ENCODE measurements at places on chromosomes 3 and 15. TPM values are rescaled to one million over a fixed set of nuclear protein-coding genes. Genes with fewer than 3 reads are reported as not detected.
A peak's percentile ranks its signal among the peaks of the same experiment; 100 is the strongest.

Gene CYP1A2
- total RNA-seq = not detected

Gene KBTBD13
- total RNA-seq = not detected

Gene UBAP1L
- 3.5 TPM for total RNA-seq

Gene ERICH6
- total RNA-seq = not detected

DNA sequence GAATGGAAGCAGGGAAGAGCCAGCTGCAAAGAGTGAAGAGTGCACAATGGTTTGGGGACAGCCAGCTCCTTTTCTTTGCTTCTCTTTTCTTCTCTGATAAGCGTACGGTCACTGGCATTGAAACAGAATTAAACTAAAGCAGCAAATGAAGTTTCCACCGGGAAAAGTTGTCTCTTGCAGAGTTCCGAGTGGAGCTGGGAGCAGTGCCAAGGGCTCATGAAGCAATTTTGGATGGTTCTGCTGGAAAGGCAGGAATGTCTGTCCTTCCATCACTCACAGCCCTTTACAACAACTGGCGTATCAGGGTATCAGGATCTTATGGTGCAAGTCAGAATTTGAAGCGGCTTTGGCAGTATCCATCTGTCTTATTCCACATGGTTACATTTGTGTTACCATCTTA, 1042.9 kb downstream of the NTRK3 start:
- DNase-seq = no peak

GRCh38 chr3:19598870-19599269, 335.1 kb downstream of the EFHB start:
- no peak for DNase-seq

DNA sequence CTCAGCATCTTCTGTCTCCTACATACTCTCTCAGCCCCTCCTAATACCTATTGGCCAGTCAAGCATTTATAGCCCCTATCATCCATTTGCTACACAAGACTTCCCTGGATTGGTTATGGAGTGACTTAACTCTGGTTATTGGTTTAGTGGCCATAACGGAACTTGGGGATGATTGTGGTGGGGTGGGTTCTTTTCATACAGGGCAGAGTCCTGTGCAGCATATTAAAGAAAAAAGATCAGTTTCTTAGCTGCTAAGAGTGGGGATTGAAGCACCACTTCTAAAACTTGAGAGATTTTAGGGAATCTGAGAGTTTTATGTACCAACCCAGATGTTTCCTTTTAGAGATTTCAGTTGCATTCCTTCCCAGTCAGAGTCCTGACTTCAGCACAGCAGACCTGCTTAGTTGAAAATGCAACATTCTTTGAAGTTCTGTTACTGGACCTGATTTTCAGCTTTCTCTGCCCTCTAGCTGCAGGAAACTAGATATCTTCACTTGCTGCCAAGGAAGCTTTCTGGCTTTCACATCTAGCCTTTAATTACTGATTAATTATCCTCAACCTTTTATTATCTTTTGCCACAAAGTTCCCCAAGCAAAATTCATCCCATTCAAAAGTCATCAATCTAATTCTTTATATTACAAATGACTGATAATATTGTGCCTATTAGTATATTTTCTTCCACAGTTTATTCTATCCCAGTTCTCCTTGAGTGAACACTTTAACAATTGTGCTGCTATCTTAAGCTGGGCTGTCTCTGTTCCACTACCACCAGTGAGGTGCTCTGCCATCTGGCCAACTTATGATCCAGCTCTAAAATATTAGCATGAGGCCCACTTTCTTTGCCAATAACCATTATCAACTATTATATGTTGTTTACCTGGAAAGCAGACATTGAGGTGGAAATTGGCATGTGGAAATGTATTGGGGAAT, 906.0 kb upstream of the ALCAM start:
- DNase-seq = no peak

- DNase-seq = no peak
Measured at GRCh38 chr15:63076714-63077046, 34.1 kb downstream of the TPM1 start.

DNA sequence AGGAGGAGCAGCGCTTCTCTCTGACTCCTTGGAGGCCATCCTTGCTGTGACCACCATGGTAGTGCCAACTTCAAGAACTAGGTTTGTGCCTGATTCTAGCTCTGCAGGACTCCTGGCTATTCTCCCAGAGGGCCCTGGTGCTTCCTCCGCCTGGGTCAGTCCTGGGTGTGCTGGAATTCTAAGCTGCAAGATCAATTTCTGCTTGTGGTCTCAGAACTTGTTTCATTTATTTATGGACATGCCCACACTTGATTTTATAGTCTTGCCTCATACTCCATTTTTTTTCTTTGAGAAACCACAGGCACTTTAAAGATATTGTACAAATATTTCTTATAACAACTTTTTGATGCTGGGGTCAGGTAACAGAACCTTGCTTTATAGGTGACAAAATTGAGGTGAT, 87.6 kb downstream of the PDCD6IP start:
- DNase-seq = no peak

- DNase-seq = peak; percentile 94
Measured at GRCh38 chr3:48609088-48610005, at the start of gene UQCRC1. TSS of gene UQCRC1 (minus strand) at chr3:48609646. CDS start at chr3:48609620, 26 bp downstream.

DNA sequence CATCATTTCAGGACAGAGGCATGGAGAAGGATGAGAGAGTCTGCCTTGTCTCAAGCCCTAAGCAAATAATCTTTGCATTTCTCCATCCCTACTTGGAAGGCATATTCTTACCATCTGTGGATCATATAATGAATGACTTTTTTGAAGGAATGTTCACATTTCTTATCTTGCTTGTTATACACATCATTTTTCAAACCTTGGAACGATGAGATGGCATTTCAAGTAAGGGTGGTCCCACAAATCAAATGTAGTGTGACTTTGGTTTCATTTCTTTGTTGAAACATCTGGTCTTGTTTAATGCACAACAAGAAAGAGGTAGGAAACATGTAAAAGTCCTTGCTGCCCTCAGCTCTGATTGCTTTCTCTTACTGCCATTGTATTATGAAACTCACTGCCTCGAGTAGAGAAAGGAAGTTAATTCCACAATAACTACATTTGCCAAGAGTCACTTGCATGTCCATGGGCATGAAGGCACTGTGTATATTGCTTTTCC, 32.1 kb downstream of the RBMS3 start:
- no peak for DNase-seq

DNA sequence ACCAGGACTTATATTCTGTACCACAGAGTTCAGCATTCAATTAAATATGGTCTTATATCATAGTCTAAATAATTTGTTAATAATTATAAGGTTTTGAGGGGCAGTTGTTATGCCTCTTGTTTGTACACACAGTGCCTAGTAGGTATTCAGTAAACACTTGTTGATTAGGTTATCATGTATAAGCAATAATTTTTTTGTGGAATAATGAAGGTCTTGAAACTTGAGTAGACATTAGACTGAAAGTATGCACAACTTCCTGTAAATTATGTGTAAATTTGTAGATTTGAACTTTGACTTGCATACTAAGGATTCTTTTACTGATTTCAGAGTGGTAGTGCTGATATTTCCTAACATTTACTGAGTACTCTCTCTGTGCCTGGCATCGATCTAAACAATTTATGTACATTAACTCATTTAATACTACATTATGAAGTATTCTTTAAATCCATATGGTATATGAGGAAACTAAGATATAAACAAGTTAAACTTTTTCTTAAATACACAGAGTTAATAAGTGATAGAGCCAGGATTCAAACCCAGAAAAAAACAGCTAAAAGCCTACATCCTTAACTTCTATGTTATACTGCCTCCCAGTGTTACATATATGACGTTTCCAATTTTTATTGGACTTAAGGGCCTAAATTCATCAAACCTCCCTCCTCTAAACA, 65.1 kb downstream of the GLCE start:
- DNase-seq = no peak

- no peak for DNase-seq
Measured at GRCh38 chr15:73630921-73631362, 2.2 kb downstream of the NPTN start.

GRCh38 chr3:52650439-52650838, 35.3 kb downstream of the PBRM1 start:
- no peak for DNase-seq

DNA sequence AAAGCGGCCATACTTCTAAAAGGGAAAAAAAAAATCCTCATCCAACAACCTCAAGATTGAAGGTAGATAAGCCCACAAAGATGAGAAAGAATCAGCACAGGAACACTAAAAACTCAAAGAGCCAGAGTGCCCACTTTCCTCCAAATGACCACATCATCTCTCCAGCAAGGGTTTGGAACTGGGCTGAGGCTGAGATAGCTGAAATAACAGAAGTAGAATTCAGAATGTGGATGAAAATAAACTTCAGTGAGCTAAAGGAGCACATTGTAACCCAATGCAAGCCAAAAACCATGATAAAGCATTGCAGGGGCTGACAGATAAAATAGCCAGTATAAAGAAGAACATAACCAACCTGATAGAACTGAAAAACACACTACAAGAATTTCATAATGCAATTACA, 158.7 kb upstream of the UBE2E2 start:
- DNase-seq = no peak

- no peak for DNase-seq
Measured at GRCh38 chr3:63841704-63842103, 21.9 kb downstream of the THOC7 start.

DNA sequence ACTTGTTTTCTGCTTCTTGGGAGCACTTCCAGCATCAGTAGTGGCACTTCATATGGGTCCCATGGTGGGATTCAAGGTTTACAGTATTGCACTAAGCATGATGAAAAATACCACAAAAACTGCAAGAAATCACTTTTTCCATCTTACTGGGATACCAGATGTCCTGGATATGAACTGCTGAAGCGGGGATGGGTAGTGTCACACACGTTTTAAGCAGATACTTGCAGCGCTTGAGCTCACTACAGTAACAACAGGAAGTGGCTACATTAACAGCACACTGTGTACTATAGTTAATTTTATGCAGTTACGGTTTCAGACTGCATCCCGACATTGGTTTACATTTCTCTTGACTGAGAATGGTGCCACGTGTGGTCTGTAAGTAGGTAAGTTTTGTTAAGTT, 3.5 kb upstream of the ISG20 start:
- DNase-seq = peak; percentile 57
